Activated T-cell treated with anti-CD3 and anti-CD28 coated beads for 4 hours (primary cell): ENCODE measurements at places on chromosomes 11 and 22.

- DNase-seq, result no peak
Measured at GRCh38 chr22:27163162-27164137, 506.1 kb downstream of the MIAT start.

- no peak for DNase-seq
Measured at GRCh38 chr22:45903355-45904135, 73.4 kb downstream of the WNT7B start.

GRCh38 chr11:95101935-95102334 is 12.3 kb downstream of the ENDOD1 start:
- DNase-seq, result no peak

DNA sequence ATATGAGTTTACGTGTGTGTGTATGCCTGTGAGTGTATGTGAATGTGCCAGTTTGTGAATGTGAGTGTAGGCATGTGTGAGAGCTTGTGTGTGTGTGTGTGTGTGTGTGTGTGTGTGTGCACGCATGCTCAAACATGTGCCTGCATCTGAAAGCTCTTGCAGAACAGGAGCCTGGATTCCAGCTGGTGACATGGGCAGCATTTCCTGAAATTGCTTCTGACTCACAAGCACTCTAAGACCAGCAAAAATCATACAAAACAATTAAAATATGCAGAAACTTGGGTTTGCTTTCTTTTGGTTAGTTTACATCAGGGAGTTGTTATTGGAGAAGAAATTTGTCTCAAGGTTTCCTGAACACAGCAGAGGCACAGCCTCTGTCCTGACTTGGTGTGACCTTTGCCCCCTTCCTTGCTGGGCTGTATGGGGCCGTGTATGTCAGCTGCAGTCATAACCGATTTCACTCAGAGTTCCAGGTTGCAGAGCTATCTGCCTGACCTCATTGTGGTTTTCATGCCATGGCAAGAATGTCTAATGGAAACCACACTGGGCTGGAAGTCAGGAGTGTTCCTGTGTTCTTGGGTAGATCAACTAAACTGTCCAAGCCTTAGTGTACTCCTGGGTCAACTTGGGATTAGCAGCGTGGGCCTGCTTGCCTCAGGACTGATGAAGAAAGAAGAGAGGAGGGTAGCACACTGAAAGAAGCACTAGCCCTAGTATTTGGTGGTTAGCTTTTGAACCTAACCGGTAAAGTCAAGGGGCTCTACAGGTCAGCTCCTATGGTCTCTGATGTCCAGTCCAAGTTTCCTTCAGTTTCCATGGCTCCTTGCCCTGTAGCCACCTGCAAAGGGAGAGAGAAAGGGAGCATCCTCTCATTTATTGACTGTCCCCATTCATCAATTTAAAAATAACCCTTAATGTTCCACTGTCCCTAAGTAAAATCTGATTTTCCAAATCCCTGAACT is 143.7 kb downstream of the SNX19 start:
- no peak for DNase-seq

DNA sequence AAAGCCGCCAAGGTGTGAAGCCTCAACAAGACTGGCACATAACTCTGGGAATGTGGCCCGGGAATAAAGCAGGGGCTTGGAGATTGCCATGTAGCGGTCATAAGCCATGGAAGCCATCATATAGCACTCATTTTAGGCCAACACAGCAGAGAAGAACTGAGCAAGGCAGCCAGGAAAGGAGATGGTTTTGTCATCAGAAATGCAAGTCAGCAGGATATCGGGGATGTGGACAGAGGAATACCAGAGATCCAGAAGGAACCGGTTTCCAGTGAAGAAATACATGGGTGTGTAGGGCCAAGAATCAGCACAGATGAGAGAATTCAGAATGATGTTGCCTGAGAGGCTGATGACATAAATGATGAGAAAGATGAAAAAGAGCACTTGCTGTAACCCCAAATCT is 3.0 kb upstream of the OR9G4 start:
- no peak for DNase-seq

DNA sequence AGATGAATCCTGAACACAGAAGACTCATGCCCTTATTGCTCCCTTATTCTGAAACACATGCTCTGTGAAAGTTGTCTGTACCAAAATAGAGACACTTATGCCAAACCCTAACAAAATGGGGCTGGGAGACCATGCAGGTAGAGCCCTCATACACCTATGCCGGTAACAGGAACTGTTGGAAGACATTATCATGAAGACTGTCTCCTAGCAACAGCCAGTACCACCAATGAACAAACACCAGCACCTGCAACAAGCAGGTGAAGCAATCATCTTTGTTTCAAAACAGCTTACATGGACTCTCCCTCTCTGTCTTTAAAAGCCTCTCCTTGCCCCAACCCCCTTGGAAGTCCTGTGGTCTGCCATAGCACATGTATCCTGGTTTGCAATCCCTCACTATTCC is 17.2 kb downstream of the SLC5A4 start:
- no peak for DNase-seq

DNA sequence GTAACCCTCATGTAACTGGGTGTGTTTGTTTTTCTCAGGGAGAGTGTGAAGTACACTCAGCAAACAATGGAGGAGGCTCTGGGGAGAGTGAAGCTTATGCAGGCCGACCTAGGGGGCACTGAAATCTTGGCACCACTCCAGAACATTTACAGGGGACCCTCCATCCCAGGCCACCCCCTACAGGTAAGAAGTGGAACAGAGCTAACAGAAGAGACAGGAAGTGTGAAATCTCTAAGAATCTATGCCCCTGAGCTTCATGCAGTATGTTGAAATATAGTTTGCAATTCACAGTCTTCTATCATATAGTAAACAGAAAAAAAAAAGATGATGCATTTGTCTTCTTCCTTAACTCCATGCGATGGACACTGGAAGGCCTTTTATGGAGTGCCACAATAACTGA is 8.4 kb downstream of the VWA5A start:
- DNase-seq, result no peak

DNA sequence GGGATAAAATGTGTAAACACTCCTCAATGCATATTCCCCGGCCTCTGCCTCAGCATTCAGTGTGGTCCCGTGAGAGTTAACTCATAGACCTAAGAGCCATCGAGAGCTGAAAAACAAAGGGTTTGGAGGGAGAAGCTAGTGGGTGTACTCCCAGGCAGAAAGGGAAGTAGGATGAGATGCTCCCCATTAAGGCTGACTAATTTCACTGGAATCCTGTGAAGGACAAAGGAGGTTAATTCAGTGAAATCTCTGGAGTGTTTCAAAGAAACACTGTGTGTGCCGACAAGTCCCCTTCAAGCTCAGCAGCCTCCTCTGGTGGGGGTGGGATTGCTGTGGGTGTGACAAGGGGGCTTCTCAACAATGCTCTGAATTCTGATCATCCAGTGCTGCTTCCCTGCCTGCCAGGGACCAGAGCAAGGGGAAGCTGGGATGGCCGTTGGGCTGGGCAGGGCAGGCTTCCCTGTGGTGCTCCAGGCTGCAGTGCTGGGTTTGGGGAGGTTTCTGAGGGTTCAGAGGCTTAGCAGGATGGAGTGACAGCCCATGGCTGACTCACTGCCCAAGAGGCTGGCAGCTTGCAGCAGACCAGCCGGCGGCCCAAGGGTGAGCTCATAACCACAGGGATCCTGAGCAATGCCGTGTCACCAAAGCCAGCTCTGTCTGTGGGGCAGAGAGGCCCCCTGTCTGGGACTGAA is 61.4 kb upstream of the BMAL1 start:
- DNase-seq, result no peak

DNA sequence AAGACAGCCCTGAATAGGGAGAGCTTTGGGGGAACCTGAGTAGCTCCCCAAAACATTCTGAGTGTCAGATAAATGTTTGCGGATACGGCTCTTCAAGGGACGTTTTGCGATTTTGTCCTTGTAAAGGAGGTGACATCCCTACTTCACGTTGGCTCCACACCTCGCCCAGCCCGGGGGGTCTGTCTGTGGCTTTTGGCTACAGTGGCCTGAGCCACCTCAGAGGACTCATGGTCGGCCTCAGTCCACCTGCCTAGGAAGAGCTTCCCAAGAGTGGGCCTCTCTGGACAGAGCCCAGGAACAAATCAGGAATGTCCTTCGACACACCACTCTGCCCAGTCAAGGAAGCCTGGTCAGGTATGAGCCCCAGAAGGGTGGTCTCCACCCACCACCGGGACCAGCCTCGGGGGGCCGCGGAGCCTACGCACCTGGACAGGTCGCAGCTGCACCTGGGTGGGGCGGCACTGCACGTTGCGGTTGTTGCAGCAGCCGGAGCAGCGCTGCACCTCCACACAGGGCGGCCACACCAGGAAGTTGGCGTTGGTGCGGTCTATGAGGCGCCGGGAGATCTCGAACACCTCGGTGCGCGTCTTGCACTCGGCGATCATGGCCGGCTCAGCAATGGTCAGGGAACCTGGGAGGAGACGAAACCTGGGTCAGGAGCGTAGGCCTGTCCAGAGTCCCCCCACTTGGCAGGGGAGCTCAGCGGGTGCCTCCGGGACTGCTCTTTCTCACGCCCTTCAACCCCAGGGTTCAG is 13.4 kb downstream of the PDGFB start:
- DNase-seq, result no peak

DNA sequence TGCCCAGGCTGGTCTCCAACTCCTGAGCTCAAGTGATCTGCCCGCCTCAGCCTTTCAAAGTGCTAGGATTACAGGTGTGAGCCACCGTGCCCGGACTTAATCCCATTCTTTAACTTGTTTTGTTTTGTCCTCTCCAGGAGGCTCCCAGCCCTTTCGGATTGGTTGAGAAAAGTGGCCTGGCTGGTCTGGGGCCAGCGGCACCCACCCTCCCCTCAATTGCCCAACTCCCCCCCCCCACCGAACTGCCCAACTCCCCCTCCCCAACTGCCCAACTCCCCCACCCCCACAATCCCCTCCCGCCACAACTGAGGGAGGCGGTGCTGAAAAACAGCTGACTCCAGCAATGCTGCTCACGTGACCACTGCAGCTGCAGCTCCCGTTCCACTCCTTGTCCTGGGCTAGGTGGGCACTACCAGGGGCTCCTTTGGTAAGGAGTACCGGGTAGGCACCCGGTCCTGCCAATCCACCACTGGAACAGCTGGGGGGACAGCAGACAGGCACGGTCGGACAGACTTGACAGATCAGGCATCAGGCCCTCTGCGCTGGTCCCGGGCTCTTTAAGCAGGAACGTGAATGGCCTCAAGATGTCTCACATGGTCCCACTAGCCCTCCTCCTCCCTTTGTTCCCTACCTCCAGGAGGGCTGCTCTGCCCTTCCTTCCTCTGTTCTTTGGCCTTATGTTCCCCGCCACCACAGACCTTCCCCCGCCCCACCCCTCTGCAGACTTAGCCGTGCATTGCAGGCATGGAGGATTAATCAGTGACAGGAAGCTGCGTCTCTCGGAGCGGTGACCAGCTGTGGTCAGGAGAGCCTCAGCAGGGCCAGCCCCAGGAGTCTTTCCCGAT is at the start of gene TCN2:
Gene TCN2, plus strand, starts transcription at position 720 of the 845 bp plus-strand sequence. CDS start 158 bp downstream, outside the sequence.
- no peak for DNase-seq

GRCh38 chr22:29336751-29337490 is 21.4 kb upstream of the RASL10A start:
- DNase-seq, result no peak
